ENCODE measurements at places on chromosomes 16 and 17.

- no peak for DNase-seq
These were observed 6.9 kb downstream of the HNF1B start for GRCh38 chr17:37737971-37738370.

- DNase-seq, result no peak
These were observed 4.0 kb downstream of the WNK4 start for GRCh38 chr17:42784409-42784808.

GRCh38 chr16:79850348-79850747, 249.8 kb upstream of the MAF start:
- DNase-seq, result no peak

DNA sequence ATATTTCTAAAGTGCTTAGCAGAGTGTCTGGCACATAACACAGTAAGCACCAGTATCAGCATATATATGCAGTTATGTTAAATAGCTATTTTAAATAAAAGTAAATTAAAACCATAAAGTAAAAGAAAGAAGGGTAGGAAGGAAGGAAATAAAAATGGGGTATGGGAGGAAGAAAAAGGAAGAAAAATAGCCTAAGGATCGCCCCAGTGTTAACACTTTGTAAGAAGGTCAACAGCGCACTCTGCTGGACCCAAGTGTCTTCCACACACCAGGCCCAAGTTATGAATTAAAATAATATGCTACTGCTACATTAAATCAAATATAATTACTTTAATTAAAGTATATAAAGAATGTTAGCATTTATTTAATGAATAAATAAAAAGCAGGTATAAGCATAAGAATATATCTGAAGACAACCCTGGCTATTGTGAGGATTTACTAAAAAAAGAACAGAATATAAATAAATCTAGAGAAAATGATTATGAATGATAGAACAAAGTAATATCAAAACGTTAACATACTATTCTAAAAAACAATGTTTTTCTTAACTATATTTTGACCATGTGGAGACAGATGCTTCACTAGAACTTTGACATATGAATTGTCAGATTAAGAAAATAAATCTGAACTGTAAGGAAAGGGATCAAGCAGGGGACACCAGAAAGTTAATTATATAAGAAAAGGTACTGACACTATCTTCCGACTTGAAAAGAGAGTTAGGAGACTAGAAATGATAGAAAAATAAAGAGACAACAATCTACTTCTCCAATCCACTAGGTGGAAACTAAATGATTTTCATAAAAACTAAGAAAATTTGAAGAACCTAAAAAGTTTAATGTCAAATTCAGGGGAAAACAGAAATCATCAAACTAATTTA, 25.9 kb downstream of the BRIP1 start:
- DNase-seq, result no peak

DNA sequence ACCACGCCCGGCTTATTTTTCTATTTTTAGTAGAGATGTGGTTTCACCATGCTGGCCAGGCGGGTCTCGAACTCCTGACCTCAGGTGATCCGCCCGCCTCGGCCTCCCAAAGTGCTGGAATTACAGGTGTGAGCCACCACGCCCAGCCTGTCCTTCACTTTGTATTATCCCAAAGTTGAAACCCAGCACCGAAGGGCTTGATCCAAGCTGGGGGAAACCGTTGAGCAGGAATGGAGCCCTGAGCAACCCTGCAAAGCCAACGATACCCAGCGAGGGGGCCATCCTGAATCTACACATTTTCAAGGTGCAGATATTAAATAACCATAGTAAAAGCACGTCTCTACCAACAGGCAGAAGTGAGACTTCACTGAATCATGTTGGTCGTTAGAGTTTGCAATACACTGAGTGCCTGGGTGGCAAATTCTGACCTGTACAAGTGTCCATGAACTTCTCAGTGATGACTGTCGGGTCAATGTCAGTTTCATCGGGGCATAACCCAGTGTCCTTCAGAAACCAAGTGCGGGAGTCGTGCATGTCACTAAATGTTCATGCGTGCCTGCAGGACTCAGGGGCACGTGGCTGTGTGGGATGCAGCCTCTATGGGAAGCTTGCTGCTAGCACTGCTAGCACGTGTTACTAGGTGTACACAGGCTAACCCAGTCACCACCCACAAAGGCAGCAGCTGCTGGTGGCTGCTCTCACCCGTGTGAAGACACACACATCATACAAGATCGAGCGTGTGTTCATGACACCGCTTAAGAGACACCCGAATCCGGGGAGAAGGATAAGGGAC, 10.5 kb upstream of the RBFOX3 start:
- DNase-seq, result no peak

GRCh38 chr17:79027274-79027924, 3.4 kb downstream of the C1QTNF1 start:
- DNase-seq, result no peak

- DNase-seq, result no peak
These were observed 655 bp downstream of the ATXN1L start for GRCh38 chr16:71846431-71846830.

DNA sequence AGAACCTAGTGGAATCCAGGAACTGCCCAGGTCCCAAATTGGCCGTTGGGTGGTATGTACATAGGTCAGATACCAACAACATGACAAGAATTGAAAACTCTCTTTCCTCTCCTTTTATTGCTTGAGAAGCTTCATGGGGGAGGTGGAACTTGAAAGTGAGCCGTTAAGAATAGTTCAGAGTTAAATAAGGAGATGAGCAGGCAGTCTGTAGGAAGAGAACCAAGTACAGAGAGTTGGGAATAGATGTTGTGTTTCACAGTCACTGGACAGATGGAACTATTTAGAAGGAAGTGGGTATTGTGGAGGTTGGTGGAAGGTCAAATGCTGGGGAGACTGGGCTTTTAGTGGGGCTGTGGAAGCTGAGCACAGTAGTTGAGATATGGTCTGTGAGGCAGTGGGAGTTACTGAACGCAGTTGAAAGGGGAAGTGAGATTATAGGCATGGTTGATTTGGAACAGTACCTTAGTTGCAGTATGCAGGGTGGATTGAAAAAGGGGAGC, 26.4 kb downstream of the ARHGAP44 start:
- no peak for DNase-seq

GRCh38 chr16:324451-325334, 27.8 kb downstream of the AXIN1 start:
- DNase-seq, result no peak

DNA sequence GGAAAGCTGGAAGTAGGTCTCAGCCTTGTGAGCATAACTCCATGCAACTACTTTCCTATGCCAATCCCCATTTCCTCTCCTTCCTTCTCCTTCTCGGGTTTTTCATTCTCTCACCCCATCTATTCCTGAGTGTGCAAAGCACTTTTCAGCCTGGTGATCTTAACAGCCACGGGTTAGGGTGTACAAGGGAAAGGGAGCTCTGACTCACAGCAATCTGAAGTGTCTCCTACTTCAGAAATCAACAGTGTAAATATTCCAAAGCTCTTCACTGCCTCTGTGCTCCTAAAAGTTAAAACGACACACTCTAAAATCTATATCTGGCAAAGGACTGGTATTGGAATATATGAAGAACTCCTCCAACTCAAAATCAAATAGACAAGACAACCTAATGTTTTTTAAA, 268.0 kb upstream of the IRX3 start:
- DNase-seq, result no peak

- no peak for DNase-seq
These were observed 76.4 kb downstream of the SMG6 start for GRCh38 chr17:2227025-2227699.

- DNase-seq, result no peak
These were observed 208.5 kb downstream of the STX8 start for GRCh38 chr17:9367156-9367555.

- no peak for DNase-seq
These were observed 81.6 kb upstream of the ZNF750 start for GRCh38 chr17:82921426-82921825.

DNA sequence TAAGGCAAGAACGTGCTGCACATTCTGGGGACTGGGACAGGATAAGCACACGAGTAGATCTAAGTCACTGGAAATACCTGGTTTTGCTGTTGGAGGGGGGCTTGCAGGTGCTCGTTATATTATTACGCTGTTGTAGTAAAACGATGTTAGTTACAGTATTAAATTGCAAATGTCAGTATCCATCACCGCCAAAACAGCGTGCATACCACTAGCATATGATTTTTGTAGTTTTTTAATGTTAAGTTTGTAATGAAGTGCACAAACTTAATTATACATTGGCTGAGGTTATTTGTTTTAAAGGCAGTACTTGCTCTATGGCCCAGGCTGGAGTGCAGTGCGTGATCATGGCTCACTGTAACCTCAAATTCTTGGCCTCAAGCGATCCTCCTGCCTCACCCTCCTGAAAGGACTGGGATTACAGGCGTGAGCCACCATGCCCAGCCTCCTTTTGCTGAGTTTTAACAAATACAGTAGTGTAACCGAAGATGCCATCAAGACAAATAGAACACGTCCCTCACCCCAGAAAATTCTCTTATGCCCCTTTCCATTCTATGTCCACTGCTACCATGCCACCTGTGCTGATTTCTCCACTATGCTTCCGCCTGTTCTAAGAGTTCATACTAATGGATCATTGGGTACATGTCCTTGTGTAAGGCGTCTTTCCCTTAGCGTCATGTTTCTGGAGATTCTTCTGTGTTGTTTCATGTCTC, 20.7 kb upstream of the CSNK1D start:
- DNase-seq, result no peak

- no peak for DNase-seq
These were observed 13.0 kb downstream of the UNC45B start for GRCh38 chr17:35160354-35161201.

GRCh38 chr17:9269350-9270035, 248.2 kb downstream of the NTN1 start:
- no peak for DNase-seq

DNA sequence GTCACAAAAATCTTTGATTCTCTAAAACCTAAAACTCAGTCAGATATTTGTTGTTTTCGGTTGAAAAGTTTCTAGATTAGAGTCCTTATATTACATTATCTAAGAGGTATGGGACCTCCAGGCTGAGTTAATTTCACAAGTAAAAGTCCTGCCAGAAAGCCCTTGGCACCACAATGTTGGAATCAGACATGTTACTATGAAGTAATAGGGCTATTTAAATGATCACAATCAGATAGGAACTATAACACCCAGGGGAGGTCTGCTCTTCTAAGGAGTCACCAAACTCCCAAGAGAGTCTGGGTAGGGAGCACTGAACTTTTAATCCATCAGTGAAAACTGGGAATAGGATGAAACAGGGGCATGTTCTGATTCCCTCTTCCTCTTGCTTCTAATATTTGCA, 54.2 kb downstream of the WIPI1 start:
- DNase-seq, result no peak

GRCh38 chr17:5892921-5893675, 177.1 kb upstream of the WSCD1 start:
- DNase-seq, result no peak

DNA sequence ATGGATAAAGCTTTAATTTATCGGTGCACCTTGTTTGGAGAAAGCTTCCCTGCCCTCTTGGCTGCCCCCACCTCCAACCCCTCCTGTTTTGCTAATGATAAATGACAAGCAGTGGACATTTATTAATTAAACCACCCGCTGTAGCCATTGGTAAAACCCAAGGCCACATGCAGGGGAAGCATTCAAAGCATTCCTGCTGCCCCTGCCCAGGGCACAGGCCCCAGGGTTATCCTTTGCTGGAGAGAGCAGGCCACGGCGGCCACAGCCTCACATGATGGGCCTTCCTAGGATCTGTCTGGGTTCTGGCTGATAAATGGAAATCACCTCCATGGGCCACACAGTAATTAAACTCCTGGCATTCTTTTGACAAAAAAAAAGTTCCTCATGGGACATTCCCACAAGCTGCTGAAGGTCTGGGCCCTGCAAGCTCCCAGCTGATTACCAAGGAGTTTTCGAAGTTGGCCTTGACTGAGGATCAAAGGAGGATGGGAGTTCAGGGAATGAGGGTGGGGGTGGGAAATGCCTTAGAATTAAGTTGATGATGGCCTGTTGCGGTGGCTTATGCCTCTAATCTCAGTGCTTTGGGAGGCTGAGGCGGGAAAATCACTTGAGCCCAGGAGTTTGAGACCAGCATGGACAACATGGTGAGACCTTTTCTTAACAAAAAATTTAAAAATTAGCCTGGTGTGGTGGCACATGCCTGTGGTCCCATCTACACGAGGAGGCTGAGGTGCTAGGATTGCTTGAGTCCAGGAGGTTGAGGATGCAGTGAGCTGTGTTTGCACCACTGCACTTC, 35.5 kb downstream of the SOST start:
- no peak for DNase-seq

DNA sequence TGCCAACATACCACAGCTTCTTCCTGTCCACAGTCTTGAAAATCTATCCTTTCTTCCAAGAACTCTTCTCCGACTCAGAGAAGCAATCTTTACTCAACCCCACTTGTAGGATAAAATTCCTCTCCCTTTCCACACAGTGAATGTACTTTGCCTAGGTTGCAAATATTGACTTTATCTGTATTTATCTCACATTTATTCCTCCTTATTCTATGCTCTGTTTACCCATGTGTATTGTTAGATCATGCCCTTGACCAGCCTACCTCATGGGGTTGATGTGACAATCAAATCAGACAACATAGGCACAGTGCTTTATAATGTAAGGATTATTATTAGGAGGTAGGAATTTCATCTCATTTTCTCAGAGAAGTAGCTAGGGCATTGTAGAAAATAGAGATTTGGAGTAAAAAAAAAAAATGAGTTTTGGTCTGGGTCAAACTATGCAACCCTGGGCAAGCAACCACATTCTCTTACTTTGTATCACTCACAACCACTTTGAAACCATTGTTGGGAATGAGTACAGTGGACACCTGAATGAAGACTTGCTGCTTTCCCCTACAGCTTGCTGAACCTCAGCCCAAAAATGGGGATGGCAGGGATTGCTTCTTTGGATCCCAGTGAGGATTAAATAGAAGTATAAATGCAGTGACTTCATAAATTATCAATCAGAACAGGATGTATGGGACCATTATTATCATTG, 9.1 kb upstream of the SLC35B1 start:
- DNase-seq, result no peak

- DNase-seq, result no peak
These were observed 40.2 kb downstream of the MAF start for GRCh38 chr16:79560318-79560717.

- no peak for DNase-seq
These were observed 1.4 kb upstream of the SLFN5 start for GRCh38 chr17:35241520-35241919.

DNA sequence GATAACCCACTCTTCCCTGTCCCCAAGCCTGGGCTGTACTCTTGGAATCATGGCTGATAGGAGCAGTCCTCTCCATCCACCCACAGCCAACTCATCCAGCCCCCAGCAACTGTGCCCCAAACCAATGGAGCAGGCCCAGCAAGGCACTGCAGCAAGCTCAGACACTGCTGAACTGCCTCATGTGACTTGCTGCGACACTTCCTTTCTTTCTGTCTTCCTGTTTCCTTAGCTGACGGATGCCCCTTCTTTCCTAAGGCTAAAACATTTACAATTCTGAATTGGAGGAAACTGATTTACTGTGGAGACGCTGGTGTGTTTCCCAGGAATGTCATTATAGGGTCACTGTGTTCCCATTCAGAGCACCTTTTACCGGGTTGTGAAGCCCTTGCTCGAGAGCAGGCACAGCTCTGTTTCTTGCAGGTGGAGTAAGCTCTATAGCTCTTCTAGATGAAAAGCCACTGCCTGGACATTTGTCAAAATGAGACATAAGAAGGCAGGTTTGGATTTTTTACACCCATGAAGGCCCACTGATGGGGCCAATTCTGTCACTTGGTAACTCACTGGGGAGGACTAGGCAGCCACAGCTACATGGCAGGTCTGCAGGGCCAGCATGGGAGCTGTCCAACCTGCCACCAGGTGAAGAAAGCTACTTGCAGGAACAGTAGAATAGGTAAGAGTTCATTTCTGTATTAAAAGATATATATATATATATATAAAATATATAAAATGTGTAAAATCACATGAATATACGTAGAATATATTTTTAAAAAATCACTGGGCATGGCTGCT, 27.4 kb downstream of the TMEM11 start:
- no peak for DNase-seq

Data from NCI-H1092 (cell line).